ENCODE measurements at places on chromosomes 6 and 20.
A peak's percentile ranks its signal among the peaks of the same experiment; 100 is the strongest.

GRCh38 chr6:27183060-27183832, 64.3 kb upstream of the PRSS16 start:
- DNase-seq, result no peak

DNA sequence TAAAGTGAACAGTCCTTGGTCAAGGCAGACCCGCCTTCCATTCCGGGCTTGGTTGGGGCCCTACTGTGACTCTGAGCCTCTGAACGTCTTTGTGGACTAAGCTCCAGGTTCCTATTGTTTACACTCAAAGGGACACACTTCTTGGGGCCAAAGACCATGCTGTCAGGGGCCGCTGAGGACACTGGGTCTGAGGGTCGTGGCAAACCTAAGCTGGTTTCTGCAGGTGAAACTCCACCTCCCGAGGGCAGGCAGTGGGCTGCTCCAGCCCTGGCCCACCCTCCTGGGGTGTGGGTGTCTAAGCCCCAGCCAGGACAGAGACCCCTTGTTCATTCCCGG, 43.1 kb downstream of the DSTN start:
- DNase-seq, result no peak

DNA sequence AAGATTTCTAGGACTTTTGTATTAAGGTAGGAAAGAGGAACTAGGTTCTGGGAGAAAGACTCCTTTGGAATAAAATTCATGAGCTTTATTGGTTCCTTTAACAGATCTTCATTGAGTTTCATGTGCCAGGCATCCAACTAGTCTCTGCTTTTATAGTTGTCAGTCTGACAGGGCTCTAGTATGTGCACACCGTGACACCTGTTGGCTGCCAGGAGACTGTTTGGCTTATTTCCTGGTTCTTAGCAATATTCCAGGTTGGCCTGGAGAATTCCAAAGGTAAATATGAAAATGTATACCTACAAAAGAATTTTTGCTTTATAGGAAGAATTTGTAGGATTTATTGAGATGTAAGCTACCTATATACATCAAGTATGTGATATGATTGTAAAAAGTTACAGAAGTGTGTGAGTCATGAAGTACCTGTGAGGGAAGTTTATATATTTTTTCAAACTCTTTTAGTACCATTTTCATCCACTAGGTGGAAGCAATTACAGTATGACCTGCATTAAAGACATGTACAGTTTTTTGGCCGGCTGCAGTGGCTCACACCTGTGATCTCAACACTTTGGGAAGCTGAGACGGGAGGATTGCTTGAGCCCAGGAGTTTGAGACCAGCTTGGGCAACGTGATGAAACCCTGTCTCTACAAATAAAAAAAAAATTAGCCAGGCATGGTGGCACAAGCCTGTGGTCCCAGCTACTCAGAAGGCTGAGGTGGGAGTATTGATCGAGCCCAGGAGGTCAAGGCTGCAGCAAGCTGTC, 35.2 kb downstream of the NDUFAF5 start:
- DNase-seq, result peak; percentile 53

GRCh38 chr6:125656287-125656870, 93.1 kb upstream of the HEY2 start:
- DNase-seq, result no peak

DNA sequence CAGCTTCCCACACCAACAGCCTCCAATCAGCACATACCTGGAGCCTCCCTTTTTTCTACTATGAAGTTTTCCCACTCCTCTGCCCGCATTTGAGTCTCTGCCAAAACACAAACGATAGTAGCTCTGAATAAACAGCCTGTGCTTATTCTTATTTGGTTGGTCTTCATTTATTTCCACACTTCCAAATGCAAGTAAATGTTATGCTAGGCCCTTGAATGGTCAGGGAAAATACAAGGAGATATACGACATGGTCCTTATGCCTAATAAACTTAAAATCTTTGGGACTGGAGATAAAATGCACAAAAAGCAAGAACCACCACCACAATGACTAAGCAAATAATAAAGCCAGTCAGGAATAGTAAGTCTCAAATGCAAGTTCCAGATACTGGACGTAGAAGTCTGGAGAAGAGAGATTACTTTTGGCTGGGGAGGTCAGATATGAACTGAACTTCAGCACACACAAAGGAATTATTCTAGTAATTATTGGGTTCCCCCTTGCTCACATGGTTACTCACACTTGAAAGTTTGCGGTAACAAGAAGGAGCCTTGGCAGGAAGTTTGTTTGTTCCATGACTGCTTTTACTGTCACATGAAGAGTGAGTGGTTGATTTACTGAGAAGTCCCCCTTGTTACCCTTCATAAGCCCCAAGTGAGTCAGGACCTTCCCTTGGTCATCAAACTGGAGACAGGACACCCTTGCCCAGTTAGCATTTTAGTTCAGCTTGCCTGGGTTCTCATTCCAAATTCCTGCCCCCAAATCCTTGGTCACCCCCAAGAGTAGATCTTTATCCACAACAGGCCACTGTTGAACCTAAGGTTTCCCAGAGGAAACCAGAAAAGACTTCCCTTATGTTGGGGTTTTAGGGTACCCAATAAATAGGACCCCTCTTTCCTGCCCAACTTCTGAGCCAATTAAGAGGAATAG, 511.2 kb upstream of the JARID2 start:
- DNase-seq, result no peak

DNA sequence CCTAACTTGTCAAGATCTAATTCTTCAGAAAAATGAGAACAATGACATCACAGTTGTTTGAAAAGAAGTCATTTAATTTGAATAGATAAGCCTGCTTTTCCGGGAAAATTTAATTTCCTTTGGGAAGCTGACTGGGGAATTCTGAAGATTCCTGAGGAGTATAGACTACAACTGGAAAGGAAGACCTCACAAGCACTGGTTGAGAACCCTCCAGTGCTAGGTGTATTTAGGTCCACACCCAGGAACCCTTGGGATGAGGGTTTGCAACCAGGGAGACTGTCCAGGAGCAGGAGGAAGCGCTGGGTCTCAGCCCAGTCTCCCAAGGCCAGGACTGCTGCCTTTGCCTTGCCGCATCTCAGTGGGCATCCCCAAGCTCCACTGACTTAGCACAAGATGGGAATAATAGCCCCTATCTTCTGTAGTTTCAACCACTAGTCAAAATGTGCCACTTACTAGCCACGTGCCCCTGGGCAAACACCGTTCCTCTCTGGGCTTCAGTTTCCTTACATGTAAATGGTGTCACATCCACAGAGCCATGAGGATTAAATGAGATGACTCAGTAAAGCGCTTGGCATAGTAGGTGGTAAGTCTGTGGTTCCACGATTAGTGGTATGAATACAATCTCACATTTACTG, 6.9 kb upstream of the CD93 start:
- no peak for DNase-seq

DNA sequence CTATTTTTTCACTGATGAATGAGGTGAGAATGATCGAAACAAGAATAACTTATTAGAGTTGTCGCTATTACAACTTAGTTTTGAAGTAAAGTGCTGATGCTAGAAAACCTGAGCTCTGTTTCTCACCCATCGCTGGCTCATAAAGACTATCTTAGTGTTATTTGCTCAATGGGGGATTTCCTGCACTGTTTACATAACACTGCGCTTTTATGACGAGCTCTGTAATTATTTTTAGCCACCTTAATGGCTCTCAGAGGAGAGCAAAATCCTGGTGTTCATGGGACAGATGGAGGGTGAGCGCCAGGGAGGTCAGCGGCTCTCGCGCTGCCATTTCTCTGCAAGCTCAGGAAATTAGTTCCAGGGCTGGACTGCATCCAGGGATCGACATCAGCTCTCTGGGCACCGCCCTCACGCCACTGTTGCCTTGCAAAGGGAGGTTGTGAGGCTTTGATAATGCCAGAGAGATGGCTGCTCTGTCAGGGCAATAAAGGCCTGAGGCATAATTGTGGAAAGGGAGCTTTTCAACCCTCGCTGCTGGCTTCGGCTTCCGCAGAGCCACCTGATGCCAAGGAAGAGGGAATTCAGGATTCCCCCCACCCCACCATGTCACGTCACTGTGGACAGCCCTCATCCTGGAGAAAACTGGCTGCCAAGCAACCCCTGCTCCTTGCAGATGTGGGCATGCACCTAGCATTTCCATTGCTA, 72.0 kb downstream of the DACT2 start:
- DNase-seq, result no peak

DNA sequence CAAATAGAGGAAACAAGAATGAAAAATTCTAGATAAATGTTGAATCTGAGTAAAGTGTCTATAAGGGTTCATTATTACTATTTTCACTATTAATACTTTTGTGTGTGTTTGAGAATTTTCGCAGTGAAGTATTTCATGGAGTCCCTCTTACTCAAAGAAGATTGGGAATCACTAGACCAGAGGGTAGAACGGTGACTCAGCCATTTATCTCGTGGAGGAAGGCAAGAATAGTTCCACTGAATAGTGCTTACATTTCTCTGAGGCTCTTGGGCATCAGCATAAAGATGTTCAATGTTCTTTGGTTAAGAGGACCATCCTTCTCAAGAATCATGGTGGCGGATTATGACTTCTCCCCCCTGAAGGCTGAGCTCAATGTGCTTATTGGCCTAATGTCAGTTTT, 376.7 kb upstream of the ARID1B start:
- DNase-seq, result no peak

All from T47D (cell line).